ENCODE measurements at places on chromosomes 4 and X. TPM values are rescaled to one million over a fixed set of nuclear protein-coding genes. Genes with fewer than 3 reads are reported as not detected.

The CD38 gene
- total RNA-seq = 179 TPM

The TTC29 gene
- total RNA-seq = not detected

The TMSB15A gene
- 0.76 TPM for total RNA-seq

The UGT2B15 gene
- total RNA-seq = not detected

The CCKAR gene
- not detected for total RNA-seq

The OTUD6A gene
- not detected for total RNA-seq

The STIM2 gene
- total RNA-seq = 54.6 TPM

The TMSB15B gene
- 9.3 TPM for total RNA-seq

DNA sequence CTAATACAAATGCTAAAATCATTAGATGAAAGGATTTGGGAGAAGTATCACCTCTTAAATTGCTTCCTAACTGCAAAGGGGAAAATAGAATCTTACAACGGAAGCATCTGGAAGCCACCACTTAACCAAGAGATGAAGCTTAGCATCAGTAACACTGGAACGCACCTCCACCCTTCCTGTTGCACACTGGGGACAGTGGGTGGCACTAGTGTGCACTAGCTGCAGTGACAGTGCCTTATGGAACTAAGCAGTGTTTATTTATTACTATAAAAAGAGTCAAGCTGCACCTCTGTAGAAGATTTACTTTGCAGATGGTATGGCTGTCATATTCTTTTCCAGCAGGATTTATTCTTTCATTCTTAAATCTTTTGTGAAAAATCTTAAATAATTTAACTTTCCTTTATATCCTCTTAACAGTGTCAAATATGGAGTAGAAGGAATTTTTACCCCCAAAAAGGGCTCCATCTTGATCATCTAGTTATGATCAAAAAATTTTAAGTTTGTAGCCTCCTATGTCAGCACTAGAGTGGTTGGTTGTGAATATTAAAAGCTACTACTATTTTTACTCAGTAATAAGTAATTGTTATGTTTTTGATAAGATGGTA lies 76.7 kb downstream of the SCD5 start:
- peak; percentile 59 for DNase-seq

DNA sequence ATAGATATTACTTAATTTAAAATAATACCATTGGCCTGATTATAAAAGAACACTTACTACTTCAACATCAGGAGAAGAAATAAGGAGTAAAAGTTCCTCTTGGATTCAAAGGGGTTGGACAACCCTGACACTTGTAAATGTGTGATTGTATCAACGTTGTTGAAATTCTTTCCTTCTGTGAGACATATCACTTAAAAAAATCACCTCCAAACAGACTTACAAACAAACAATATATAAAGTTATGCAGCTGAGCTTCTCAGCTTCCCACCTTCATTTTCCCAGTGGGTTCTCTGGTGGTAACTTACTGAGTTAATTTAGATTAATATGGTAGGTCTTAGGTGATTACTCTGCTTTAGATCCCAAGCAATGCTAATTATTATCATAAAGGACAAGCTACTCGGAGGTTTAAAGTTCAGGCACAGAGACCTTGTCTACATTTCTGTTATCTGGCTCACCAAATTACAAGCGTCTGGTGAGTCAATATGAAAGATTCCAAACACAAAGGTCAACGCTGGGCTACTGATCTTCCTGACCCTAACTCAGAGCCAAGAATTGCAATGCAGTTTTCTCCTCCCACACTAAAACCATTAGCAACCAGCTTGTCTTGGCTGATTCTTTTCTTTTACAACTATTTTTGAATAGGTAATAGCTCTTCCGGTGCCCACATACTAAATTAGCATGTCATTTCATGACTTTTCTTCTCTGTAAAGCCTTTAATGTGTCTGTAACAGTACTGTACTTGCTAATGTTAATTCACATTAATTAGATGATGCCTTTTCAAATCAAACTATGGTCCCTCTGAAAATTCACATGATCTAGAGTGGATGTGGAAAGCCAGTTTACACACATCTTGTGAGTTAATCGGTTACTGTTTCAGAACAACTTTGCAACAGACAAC lies 157.6 kb downstream of the RASL11B start:
- DNase-seq = no peak

GRCh38 chrX:7346021-7346420 lies 198.1 kb upstream of the PUDP start:
- no peak for DNase-seq

GRCh38 chr4:100287534-100287933 lies 97.3 kb upstream of the DDIT4L start:
- no peak for DNase-seq

- no peak for DNase-seq
These were observed 24.0 kb downstream of the RBMX start for GRCh38 chrX:136856551-136856950.

GRCh38 chr4:125013891-125014290 lies 300.9 kb upstream of the FAT4 start:
- no peak for DNase-seq

GRCh38 chr4:103996637-103997036 lies 276.9 kb upstream of the TACR3 start:
- DNase-seq = no peak

DNA sequence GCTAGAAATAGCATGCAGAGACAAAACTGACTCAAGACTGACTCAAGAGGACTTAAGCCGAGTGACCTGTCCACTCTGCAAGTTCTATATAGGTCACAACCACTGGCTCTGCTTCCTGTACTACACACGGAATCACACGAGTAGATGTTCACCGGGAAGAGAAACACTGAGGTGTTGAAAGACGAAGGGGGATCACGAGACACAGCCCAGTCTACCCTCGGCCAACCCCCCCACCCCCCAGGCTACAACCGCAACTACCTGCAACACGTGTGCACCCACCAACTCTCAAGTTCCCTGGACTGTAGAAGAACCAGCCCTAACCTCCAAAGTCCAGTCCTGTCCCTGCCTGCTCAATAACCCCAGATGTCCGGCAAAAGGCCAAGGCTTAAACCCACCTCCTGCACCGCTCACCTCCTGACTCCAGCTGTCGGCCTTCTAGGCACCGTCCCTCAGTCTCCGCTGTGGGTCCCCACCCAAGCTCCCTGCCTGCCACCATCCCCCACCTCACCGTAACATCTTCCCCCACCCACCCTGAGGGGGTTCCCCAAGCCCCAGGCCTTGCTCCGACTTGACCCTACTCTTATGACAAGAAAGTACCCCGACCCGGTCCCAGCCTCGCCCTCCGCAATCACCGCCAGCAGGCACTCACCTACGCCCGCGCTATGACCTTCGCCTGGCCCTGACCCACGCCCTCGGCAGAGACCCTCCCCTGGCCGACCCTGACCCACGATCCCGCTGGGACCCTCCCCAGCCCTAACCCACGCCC lies 739 bp downstream of the GAK start:
- peak; percentile 61 for DNase-seq

DNA sequence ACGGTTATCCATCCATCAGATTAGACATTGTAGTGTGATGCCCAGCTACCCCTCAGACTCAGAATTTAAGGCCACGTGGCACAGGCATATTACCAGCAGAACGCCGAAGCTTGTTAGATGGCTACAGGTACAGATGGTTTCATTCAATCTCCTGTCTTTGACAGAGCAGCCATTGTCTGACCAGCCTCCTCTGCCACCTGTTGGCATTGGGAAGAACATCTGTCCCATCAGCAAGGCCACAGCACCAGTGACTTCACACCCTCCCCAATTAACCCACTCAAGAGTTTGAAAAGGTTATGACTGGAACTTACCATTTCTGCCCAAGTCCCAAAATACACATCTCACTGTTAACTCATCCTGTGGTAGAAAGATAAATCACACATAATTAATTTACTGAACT lies 22.0 kb upstream of the PHKA2 start:
- no peak for DNase-seq

DNA sequence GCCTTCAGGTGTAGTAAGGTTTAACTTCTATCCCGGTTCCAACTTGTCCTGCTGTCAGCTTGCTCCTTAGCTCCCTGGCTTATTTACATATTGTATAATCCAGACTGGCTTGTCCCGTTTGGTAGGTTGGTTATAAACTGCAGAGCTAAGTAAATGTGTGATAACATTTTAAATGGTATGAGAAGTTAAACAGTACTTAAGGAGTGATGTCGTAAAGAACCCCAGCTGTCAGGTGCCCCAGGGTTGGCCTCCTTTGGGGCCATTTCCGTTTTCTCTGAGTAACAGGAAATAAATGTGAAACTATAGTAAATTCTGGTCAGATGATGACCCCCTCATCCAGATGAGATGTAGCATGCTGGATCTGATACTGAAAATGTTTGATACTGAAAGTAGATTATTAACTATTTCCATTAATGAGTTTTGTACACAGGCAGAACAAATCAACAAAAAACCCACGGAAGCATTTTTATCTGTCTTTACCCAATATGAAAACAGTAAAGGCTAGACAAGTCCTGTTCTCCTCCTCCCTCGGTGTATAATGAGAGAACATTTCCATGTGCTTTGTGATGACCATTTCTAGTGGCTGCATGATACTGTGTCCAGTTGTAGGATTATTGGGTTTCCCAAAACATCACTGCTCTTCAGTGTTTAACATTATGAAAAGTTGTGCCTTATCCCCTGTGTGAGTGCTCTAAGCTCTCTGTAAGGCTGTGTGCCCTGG lies 22.4 kb downstream of the GAB1 start:
- DNase-seq = peak; percentile 63

GRCh38 chrX:17497193-17497592 lies 122.2 kb downstream of the NHS start:
- DNase-seq = no peak

DNA sequence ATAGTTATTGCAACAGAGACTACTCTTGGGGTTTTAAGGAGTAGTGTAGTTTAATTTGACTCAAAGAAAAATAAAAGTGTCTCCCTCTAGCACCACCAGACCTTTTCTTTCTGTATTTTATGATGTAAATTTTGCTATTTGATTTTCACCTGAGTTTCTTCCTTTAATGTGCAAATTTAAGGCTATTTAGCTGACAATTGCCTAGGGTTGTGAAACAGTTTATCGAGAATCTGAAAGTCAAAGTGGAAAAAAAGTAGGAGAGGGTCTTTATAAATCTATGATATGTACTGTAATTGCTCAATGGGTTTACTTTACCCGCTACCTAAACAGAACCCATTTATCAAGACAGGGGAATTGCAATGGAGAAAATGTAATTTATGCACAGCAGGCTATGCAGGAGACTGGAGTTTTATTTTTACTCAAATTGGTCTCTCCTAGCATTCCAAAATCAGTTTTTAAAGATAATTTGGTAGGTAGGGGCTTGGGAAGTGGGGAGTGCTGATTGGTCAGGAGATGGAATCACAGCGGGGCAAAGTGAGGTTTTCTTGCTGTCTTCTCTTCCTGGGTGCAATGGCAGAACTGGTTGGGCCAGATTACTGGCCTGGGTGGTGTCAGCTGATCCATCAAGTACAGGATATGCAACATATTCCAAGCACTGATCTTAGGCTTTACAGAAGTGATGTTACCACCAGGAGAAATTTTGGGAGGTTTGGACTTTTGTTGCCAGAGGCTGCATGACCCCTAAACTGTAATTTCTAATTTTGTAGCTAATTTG lies 228.6 kb upstream of the TACR3 start:
- DNase-seq = no peak

DNA sequence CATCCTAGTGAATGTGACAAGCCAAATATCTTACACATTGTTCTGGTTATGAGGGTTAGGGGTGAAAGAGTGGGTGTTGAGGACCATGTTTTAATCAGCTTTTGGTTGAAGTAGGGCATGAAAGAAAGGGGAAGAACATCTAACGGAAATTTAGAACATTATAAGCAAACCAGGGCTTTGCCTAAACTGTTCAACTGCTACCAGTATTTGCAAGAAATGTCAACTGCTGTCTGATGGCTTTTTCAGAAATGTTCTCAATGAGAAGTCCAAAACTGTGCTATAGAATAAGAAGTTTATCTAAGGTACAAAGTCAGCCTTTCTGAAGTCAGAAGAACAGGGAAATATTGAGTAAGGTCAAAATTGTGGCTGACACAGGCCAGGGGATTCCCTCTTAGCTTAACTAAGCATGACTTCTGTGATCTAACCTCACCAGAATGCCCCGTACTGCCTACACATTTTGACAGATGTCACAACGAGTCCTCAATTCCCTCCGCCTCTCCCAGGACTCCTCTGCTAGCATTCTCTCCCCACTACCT lies 67.1 kb downstream of the DTHD1 start:
- DNase-seq = peak; percentile 55

DNA sequence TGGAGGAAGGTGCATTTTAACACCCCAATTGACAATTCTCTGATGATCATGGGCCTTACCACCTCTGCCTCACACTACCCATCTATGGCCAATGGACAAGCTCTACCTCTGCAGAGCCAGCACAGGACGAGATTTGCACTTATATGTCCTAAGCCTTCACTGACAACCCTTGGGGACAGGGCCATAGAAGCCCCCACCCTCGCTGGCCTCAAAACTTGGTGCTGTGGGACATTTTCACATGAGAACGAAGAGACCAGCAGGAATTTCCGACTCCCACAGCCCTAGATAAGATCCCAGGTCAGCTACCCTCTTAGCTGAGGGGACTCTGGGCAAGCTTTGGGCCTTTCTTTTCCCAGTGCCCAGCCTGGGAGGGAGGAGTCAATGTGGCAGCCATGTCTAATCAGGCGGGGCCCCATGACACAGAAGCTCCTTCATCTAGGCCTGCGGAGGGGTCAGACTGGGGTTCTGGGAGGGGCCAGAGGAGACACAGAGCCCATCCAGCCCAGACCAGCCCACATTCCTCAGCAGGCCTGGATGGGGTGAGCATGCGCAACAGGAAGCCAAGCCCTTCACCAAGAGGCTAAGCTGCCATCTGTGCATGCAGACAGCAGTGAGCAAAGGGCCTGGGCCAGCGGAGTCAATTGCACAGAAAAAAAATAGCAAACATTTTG lies 12.1 kb downstream of the PJA1 start:
- DNase-seq = no peak

DNA sequence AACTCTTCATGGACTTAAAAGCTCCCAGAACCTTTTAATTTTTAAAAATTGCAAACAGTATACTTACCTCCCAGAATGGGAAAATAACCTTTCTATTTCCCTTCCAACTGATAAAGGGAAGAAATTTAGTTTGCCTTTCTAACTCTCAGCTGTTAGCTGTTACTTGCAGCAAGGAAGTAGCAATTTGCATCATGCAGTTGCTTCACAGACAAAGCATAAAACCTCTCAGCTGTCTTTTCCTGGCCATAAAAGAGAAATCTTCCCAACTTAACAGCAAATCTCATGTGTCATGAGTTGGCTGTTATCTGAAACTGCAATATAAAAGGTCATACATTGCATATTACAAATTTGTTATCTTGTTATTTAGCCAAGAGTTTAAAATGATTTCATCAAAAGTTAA lies 18.4 kb downstream of the C4orf17 start:
- no peak for DNase-seq

DNA sequence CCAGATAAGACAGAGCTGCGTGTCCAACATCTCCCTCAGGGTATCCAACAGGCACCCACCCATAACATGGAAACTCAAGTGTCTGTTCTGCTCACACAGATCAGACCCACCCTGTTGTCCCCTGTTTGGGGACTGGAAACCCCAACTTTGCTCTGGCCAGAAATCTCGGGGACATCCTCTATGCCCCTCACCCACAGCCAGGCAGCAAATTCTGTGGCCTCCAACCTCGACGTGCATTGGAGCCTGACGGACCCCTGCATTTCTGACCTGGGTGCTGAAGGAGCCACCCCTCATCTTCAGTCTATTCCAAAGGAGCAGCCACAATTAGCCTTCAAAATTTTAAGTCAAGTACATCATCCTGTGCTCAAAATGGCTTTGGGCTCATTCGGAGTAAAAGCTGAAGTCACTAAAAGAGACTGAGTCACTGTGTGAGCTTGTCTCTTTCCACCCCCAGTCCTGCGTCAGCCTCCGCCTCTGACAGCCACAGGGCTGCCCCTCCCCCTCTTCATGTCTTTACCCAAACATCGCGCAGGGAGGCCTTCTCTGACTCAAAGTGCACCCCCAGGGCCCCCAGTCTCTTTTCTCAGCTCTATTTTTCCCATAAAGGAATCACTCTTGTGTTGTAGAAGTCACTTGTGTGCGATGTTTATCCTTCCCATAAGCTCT lies 24.4 kb upstream of the PDE6B start:
- DNase-seq = no peak
